ENCODE measurements at places on chromosomes 12 and 14.

- peak; percentile 13 for DNase-seq
These were observed 417.3 kb downstream of the SNAPC1 start for GRCh38 chr14:62179367-62180018.

DNA sequence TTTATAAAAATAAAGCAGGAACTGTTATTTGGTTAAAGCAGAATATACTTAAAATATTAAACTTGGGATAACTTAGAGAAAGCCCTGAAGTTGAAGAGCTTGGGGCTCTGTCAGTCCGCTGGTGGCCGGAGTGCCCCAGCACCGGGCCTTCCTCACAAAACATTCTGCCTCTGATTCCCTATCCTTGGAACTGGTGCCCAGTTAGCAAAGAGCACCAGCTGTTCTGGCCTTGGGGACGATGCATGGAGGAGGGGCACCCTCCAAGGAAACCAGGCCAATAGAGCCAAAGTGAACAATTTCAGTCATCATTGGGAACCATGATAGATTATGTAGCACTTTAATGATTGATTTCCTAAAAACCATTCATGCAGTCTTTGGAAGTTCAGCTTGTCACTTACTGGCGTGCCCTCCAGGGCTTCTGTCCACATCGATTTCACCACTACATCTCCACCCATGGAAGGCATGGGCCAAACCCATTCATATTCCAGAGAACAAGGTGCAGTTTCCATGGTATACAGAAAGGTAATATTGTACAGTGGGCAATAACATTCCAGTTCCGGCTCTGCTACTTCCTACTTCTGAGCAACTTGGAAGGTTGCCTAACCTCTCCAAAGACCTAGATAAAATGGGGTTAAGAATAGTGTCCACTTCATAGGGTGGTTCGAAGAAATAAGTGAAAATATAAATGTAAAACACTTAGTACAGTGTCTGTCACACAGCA is 145.9 kb downstream of the ETV6 start:
- DNase-seq, result no peak

DNA sequence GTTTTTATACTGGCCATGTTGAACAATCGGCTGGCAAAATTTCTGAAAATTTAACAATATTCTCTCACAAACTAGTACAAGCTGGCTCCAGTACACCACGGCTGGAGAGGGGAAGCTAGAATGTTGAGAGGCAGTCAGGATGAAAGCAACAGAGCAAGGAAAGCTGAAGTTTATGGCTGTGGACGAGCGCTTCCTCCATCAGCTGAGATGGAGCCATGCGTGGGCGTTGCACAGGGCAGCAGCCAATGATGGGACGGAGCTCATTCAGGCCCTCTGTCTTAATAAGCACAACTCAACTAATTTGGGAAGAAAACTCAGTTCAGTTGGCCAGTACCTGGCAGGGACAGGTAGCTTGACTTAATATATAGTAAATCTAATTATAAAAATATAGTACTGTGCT is 14.1 kb upstream of the DCP1B start:
- no peak for DNase-seq

DNA sequence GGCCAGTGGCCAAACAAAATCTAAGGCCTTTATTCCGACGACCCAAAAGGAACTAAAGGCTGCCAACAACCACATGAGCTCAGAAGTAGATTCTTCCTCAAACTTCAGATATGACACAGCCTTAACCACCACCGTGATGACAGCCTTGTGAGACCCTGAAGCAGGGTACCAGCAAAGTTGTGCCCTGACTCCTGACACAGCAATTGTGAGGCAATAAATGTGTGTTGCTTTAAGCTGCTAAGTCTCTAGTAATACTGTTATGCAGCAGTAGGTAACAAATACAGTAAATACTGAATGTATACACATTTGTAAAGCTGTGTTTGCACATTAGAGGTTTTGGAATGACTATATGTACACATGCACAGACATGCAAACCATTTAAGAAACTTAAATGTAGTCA is 10.7 kb upstream of the SLC6A13 start:
- DNase-seq, result peak; percentile 45
